Skeletal muscle cell (primary cell): ENCODE measurements at places on chromosomes 16 and 17.

GRCh38 chr16:85969159-85969558 is 70.2 kb downstream of the IRF8 start:
- DNase-seq: peak; percentile 4

DNA sequence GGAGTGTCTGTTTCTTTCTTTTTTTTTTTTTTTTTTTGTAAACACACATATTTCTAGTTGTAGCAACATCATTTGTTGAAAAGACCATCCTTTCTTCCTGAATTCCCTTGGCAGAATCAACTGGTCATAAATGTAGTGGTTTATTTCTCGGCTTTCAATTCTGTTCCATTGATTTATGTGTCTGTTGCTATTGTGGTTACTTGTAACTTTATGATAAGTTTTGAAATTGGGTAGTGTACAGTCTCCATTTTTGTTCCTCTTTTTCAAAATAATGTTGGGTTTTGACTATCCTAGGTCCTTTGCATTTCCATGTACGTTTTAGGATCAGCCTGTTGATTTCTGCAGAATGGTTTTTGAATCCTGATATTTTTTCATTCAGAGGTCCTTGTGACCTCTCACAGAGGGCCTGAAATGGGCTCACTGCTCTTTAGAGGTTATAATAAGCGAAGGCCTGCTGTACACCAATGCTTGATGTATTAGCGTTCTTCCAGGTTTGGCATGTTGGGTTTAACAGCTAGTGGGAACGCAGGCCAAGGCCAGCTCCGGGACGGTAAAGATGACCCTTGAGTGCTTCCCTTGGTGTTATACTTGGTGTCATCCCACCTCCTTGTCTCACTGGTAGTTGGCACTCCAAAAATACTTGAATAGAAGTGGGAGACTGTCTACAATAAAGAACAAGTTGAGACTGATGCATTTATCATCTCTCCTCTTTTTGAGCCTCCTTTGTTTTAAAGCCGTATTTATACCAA is 43.8 kb downstream of the ZNRF1 start:
- DNase-seq: no peak

DNA sequence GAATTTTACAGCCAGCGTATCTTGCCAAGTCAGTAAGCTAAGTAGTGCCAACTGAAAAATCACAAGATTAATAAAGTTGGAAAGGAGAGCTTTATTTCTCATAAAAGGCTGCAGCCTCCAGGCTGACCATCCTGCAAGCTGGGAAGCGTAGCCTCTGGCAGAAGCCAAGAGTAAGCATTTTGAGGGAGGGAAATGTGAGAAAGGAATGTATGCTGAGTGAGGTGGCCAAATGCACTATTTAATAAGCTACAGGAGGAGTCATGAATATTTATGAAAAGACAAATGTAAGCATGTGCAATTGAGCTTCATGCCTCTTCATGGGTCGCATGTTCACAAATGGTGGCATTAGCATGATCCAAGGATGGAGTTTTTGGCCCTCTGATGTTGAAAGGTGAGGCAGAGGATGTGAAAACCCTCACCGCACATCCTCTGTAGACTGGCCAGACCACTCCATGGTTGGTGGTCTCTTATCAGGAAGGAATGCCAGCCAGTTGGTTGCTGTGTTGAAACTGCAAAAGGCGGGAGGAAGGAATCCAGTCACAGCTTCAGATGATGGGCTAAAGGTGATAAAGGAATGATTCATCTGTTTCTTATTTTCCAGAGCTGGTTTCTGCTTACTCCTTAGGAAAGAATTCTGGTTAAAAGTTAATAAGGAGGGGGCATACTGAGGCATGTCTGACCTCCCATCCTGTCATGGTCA is 9.2 kb downstream of the KRT33B start:
- no peak for DNase-seq

DNA sequence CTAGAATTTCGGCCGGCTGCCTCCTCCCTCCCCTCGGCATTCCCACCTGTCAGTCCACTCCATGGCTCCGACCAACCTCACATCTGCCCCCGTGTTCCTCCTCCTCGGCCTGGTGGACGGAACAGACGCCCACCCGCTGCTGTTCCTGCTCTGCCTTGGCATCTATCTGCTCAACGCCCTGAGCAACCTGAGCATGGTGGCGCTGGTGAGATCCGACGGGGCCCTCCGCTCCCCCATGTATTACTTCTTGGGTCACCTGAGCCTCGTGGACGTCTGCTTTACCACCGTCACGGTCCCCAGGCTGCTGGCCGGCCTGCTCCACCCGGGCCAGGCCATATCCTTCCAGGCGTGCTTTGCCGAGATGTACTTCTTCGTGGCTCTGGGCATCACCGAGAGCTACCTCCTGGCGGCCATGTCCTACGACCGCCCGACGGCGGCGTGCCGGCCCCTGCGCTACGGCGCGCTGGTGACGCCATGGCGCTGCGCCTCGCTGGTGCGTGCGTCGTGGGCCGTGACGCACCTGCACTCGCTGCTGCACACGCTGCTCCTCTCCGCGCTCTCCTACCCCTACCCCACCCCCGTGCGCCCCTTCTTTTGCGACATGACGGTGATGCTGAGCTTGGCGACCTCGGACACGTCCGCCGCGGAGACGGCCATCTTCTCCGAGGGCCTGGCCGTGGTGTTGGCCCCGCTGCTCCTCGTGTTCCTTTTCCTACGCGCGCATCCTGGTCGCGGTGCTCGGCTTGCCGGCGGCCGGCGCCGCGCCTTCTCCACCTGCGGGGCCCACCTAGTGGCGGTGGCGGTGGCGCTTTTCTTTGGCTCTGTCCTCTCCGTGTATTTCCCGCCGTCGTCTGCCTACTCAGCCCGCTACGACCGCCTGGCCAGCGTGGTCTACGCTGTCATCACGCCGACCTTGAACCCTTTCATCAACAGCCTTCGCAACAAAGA is at the start of gene OR3A2:
OR3A2 (minus strand) TSS at position 440 of the 948 bp plus-strand sequence.
- DNase-seq: no peak

DNA sequence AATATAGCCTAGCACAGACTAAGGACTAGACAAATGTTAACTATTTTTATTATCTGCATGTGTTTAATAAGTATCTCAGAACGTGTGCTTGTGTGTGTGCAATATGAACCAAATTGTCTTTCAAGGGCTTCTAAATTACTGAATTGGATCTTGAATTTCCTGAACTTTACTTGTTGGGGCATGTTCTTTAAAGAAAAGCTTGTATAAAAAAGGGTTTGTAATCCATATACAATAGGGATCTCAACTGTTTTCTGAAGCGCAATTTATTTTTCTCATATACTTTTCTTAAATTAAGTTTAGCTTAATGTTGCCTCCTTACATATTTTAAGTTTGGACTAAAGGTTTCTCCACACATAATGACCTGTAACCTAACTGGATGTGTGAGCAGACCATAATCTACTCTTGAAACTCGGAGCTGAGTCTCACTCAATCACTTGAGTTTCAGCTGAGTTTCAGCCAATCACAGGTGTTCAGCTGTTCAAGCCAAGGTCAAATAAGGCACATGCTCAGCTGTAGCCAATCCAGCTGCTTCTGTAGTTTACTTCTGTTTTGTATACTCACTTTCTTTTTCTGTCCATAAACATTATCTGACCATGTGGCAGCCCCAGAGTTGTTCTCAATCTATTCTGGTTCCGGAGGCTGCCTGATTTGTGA is 72.3 kb downstream of the CDK5R1 start:
- no peak for DNase-seq

- DNase-seq: no peak
Measured at GRCh38 chr17:74429604-74430384, 2.1 kb upstream of the GPRC5C start.

DNA sequence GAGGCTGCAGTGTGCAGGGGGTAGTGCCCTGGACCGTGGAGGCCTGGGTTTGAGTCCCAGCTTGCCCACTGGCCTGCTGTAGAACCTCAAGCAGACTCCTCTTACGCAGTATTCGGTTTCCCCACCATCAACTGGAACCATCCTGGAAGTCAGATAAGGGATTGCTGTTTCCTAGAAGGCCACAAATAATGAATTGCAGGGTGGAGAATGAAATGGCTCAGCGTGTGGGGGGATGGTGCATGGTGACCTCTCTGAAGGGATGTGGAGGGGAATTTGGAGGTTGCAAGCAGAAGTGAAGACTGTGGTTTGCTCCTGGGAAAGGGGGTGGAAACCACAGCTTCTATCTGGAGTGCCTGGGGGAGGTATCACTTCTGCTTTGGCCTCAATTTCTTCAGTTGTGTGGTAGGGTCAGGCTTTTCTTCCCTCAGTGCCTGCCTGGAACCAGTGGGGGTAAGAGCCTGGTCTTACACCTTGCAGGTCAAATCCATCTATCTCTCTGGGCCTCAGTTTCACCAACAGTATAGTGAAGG is 1.7 kb downstream of the ADGRG5 start:
- no peak for DNase-seq

GRCh38 chr17:61455324-61456060 is 3.3 kb downstream of the TBX4 start:
- no peak for DNase-seq

DNA sequence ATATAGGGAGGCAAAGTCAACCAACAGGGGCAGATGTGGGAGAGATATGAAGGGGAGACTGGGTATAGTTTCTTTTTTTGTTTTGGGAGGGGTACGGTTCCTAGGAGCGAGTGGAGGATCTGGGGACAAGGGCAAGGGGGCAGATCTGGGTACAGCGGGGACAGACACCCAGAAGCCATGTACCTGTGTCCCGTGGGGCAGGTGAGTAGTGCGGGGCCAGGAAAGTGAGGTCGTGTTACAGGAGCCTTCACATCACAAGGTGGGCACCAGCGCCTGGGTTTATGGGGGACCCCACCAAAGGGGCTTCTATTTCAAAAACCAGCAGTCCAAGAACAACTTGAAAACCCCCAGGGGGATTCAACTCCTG is 11.5 kb downstream of the LITAF start:
- DNase-seq: no peak

- no peak for DNase-seq
Measured at GRCh38 chr17:36731811-36732210, 130.4 kb downstream of the MRM1 start.

GRCh38 chr17:36106493-36106835 is 2.8 kb downstream of the CCL4 start:
- DNase-seq: no peak

GRCh38 chr17:63973930-63974593 is 1.3 kb upstream of the SCN4A start:
- DNase-seq: no peak

GRCh38 chr16:70687671-70688245 is 1.9 kb upstream of the MTSS2 start:
- no peak for DNase-seq

- DNase-seq: no peak
Measured at GRCh38 chr17:67509390-67510287, 132.6 kb downstream of the PITPNC1 start.

- DNase-seq: no peak
Measured at GRCh38 chr17:5344914-5345313, 62.8 kb downstream of the RABEP1 start.

- DNase-seq: no peak
Measured at GRCh38 chr16:81748476-81749198, 30.5 kb upstream of the PLCG2 start.

GRCh38 chr17:54967621-54968261 is 713 bp downstream of the COX11 start:
- DNase-seq: no peak

DNA sequence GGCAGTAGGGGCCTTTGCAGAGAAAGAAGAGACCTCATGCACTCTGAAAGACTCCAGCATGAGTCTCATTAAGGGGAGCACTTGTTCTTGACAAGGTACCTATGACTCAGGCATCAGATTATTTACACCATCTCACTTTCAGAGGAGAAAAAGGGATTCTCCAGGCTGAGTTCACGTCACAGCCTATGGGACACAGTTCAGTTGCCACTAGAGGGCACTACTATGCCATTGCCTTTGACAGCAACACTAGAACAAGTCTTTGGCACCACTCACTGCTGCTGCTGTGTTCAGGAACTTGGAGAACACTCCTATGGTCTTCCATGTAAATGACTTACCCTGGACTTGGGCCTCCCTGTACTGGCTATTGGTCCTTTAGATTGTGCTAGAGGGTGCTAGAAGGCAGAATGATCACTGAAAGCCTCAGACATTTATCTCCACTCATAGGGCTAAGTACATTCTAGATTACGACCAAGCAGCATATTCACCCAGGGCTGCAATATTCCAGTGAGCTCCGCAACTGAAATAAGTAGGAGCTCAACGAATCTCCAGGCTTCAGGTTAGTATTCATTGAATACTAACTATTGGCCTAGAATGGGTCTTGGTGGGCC is 225.1 kb upstream of the CA10 start:
- no peak for DNase-seq

- no peak for DNase-seq
Measured at GRCh38 chr16:67842509-67843342, 606 bp downstream of the THAP11 start.

DNA sequence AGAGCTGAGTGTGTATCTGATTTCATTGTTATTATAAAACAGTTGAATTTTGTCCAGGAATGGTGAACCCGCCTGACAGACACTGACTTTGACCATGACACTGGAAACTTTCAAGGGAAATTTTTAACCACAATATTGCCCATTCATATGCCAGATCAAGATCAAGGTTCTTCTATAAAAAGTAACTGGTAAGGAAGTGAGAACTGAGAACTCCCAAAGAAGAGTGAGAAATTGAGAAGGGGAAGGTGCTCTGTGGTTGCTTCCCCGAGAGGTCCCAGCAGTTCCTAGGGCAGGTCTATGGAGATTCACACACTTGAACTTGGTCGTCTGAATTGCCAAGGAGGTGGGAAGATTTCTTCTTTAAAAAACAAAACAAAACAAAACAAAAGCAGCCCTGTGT is 27.3 kb downstream of the SLC6A4 start:
- no peak for DNase-seq

- no peak for DNase-seq
Measured at GRCh38 chr17:32356750-32357149, 6.8 kb downstream of the ZNF207 start.

DNA sequence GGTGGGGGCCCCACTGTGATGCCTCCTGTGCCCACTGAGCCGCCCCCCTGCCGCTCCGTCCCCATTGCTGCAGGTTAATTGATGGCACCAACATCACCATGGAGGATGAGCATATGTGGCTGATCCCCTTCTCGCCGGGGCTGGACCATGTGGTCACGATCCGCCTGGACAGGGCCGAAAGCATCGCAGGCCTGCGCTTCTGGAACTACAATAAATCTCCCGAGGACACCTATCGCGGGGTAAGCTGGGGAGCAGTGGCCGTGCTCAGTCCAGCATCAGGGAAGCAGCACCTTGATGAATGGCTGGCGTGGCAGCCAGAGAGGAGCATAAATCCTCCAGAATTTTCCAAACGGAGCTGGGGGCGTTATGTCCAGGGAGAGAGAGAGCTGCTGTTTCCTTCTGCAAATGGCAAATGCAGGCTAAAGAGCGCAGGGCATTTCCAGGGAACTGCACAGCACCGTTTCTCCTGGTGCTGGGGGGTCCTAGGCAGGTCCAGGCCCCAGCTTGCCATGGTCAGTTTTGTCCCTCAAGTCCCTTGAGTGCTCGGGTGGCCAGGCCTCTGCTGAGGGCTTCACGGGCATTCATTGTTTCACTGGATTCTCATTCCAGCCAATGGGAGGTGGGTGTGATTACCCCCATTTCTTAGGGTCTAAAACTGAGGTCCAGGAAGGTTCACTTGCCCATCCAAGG is 216.4 kb downstream of the KATNIP start:
- no peak for DNase-seq

GRCh38 chr17:77581480-77581879 is 377.0 kb upstream of the TNRC6C start:
- no peak for DNase-seq
